Activated T-helper 1 cell treated with anti-CD3 and anti-CD28 coated beads, Interleukin-2, amount 50 U/mL, for 16 hours (primary cell): ENCODE measurements at places on chromosomes 2 and 18.

- DNase-seq: no peak
These were observed 30.4 kb downstream of the SRSF7 start for GRCh38 chr2:38720613-38721241.

- no peak for DNase-seq
These were observed 11.0 kb upstream of the OSR1 start for GRCh38 chr2:19369341-19369955.

GRCh38 chr18:75221897-75222296 is 11.3 kb downstream of the TSHZ1 start:
- DNase-seq: no peak

DNA sequence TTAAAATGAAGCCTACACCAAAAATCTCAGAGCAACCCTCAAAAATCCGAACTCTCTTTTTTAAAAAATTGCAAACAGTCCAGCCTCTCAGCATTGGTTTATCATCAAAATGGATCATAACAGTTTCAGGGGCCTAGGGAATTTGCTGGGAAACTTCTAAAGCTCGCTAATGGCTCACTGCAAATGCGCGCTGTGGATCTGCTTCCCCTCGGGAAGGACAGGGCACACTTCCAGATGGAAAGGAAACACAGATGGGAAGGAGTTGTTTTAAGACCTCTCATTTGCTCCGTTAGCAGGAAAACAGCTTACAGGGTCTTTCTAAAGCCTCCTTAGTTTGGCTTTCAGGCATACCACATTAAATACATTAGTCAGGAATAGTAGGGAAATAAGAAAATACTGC is 27.2 kb downstream of the FECH start:
- no peak for DNase-seq

DNA sequence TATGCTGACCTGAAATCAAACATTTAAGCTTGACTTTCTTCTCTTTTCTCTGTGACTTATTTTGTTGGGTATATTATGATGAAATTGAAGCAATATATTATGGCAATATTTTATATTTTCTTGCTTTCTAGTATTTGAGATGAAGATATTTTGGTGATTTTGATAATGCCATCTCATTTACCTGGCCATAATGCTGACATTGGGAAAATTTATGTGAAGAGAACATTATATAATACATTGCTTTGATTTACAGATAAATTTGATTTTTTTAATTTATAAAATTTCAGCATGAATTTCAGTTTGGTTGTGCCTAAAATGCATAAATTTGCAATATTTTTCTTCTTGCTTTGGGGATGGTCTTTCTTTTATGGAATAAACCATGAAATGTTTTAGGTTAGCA is 1413.7 kb upstream of the TMEFF2 start:
- no peak for DNase-seq
